ENCODE measurements at places on chromosomes 11 and 22.

DNA sequence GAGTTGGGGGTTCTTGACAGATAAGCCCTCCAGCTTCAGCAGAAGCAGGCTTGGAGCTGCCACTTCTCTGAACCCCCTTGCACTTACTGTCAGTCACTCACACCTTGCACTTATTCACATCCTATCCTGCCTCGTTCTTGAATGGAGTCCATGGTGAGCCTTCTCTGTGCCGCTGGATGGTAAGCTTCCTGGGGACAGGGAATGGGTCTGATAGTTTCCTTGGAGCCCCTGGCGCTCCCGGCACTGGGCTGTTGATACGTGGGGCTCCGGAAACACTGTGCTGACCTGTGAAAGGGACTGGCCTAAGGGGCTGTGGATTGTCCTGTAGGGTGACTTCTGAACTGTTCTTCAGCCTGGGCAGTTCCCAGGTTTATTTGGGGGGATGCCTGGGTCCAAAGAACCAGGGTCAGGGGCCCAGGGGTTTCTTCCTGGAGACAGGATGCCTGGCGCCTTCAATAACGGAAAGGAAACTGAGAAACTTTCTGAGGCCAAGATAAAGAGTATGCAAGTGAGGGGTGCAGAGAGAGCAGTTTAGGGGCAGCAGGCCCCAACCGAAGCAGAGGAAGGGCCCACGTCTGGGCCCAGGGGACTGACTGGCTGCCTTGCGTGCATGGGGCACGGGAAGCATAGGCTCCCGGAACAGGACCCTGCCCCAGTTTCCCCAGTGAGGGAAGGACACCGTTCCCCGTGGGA lies 709 bp upstream of the ST3GAL4 start:
- no peak for DNase-seq

DNA sequence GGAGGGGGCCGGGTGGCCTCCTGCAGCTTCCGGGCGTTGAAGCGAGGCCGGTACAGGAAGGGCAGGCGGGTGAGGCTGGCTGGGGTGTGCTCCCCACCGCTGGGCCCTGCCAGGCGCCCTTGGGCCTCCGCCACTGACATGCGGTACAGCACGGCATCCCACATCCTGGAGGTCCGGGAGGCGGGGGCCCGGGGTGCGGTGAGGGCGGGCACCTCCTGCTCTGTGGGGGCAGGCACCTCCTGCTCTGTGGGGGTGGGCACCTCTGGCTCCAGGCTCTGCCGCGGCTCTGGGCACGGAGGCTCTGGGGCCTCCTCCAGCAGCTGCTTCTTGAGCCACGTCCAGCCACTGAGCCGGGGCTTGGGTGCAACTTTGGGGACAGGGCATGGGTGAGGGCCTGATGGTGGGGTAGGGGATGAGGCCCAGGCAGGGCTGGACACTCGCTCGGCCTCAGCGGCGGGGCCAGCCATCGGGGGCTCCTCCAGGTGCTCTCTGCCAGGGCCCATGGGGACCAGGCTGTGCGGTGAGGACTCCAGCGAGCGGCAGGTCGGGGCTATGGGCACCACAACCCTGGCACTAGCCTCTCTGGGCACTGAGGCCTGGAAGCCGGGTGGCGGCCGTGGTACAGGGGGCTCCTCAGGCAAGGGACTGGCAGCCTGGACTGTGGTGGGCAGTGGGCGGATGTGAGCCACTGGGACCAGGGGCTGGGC lies 2.3 kb downstream of the PRR33 start:
- peak; percentile 61 for DNase-seq

DNA sequence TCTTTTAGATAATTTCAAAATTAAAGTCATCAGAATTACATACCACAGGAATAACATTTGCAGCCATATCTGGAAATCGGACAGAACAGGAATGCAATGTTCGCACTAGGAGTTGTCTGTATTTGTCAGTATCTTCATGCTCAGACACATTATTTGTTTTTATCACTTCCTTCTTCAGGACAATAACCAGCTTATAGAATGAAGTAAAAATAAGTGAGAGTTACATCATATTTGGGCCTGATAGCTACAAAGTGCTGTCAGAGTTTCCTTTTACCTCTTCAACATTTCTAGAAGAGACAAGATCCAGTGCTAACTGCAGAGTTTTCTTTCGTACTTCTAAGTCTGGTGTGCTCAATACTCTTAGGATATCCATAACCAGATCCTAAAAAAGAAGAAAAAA lies 18.9 kb downstream of the COPB1 start:
- no peak for DNase-seq

- DNase-seq, result no peak
Measured at GRCh38 chr11:109958821-109959166, 134.4 kb upstream of the ZC3H12C start.

GRCh38 chr11:116513894-116514293 lies 258.9 kb downstream of the BUD13 start:
- peak; percentile 10 for DNase-seq

DNA sequence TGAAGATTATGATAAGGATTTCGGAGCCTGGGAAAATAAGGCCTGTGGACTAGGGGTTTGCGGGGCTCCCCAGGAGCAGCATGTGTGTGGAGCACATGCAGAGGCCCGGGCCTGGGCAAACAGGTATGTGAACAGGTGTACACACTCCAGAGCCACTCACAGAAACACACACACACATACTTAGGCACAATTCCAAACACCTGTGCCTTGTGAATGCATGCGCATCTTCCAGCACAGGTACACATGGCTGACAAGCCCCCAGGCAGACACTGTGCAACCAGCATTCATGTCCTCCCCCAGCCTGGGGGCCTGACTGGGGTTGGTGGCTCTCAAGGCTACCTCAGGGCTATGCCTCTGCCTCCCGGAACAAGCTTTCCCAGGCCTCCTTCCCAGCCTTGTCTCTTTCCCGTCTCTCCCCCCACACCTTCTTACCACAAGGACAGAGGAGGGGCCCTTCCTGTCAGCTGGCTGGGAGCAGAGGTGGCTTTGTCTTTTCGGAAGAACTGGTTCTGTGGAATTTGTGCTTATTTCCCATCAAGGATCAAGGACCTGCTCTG lies 2.6 kb upstream of the P2RY6 start:
- no peak for DNase-seq

DNA sequence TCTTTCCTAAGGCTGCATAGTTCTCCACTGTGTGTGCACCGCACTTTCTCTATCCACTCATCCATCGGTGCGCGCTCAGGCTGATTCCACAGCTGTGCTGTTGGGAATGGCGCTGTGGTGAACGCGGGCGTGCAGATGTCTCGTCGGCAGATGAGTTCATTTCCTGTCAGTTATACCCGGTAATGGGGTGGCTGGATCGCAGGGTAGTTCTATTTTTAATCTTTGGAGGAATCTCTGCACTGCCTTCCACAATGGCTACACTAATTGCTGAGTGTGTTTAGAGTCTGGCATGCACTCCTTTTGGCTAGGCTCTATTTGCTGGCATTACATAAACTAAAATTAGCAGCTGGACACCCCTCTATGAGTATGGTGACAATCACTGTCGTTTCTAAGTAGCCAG lies 27.9 kb upstream of the KRTAP5-7 start:
- DNase-seq, result no peak

DNA sequence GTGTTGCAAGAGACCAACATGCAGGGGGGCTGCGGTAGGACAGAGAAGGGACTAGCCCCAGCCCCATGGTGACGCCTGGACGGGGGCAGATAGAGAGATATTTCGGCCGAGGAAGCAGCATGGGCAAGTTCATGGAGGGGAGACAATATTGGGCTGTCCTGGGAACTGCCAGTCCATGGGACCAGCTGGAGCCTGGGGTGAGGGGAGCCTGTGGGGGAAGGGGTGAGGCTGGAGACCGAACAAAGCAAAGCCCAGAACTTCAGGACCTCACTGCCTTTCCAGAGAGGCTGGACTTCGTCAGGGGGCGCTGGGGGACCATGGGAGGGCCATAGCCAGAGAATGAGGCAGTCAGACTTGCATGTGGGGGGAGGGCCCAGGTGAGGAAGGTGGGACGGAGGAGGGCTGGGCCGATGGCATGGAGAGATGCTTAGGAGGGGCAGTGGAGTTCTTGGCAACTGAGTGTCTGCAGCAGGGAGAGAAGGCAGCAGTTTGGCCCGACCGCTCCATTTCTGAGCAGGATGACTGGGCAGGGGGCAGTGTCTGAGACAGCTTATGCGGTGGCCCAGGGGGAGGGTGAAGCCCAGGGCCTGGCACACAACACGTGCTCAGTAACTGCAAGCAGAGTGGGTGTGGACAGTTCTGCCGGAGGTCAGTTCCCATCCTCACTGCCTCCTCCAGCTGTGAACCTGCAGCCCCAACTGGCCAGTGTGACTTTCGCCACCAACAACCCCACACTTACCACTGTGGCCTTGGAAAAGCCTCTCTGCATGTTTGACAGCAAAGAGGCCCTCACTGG lies 712 bp downstream of the UPK3A start:
- DNase-seq, result no peak

DNA sequence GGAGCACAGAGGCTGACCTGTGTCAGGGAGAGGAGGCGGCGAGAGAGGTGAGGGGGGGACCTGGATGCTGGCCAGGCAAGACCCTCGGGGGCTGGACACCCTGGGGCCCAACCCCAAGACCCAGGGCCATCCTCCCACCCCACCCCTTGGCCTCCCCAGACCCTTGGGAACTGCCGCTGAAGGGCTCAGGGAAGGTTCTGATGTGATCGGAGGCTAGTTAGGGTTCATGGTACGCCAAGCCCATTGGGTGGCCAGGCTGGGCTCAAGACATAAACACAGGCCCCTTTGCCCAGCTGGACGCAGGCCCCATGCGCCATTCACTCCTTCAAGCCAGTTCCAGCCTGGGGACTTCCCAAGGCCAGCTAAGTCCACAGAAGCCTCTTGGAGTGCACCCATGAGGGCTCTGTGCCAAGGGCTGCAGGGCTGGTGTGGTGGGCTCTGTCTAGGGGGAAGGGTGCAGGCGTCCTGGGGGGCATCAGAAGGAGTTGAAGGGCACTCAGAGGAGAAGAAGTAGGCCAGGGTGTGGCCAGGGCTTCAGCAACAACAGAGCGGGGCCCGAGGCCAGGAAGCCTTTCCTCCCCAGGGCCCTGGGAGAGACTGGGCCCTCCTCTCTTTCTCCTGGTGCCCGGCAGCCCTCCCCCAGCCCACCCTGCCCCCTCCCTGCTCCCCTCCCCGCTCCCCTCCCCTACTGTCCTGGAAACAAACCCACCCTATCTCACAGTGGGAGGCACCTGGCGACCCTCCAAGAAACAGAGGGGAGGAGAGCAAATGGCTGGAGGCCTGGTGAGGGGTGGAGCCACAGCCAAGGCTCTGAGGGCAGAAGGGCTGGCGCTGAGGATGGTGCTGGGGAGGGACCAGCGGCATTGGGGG lies 12.9 kb downstream of the TSPAN32 start:
- no peak for DNase-seq

DNA sequence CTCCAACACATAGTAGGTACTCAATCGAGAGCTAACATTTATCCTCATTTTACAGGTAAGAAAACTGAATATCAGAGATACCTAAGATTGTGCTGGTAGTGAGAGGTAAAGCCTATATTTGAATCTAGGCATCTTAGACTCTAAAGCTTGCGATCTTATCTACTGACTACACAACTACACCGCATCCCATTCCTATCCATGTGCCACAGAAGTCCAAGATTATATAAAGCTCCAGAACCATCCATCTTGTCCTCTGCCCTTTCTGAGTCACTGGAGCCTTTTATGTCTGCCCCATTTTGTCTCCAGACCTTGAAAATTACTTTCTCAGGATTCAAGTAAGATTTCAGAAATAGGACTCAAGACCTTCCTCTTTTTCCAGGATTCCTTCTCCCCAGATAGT lies 84.4 kb downstream of the OR5AK2 start:
- no peak for DNase-seq

GRCh38 chr22:37696657-37697537 lies at the start of gene TRIOBP:
TRIOBP (plus strand) TSS chr22:37697048; CDS start chr22:37701366, 4,318 bp downstream.
- DNase-seq, result peak; percentile 84

- no peak for DNase-seq
Measured at GRCh38 chr22:23286296-23286695, 106.0 kb downstream of the BCR start.

DNA sequence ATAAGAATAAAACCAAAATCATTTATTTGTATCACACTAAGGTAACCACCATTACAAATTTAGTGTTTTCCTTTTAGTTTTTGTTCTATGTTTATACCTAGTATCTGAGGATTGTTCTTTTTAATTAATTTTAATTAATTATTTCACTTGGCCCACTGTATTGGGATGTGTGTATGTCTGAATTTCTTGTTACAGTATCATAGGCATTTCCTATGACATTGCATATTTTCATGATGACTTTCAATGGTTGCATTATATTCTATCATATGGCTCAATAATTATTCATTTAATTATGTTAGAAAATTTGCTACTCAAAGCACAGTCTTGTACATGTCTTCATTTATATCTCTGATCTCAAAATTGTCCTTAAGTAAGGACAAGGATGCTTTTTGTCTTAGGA lies 41.0 kb downstream of the C11orf71 start:
- DNase-seq, result no peak

DNA sequence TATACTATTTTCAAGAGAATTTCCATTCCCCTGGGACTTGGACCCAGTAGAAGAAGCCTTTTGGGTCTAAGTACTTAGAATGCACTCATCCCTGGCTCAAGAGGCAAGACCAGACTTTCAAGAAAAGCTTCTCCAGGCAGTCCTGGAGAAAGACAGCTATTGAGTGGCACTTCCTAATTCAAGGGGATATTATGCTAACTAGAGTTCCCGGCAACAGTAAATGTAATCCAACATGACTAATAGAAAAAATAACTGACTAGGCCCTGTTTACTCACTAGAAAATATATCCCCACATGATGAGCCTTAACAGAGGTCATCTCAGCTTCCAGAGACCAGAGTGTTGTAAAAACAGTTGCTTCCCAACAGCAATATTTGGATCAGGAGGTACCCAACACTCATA lies 47.2 kb upstream of the AKIP1 start:
- DNase-seq, result no peak

DNA sequence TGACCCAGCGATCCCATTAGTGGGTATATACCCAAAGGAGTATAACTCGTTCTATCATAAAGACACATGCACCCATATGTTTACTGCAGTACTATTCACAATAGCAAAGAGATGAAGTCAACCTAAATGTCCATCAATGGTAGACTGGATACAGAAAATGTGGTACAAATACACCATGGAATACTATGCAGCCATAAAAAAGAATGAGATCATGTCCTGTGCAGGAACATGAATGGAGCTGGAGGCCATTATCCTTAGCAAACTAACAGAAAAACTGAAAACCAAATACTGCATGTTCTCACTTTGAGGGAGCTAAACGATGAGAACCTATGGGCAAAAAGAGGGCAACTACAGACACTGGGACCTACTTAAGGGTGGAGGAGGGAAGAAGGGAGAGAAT lies 146.8 kb downstream of the SBF2 start:
- DNase-seq, result no peak

DNA sequence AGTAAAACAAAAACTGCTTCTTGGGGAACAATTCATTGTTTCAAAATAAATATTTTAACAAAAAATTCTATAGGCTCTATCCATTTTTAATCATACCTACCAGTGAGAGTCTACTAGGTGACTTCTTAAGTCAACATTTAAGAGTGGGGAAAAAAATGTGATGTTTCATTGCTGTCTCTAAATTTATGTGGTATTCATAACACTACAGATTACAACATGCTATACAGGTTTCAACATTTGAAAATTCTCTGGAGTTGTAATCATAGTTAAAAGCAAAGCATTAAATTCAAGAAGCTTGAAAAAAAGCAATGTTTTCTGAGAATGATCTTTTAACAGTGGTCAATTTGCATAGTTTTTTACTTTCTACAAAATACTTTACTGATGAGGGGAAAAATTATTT lies 18.3 kb downstream of the SBF2 start:
- no peak for DNase-seq

- no peak for DNase-seq
Measured at GRCh38 chr22:45903355-45904135, 73.4 kb downstream of the WNT7B start.
